ENCODE measurements at places on chromosomes 12 and 14.

DNA sequence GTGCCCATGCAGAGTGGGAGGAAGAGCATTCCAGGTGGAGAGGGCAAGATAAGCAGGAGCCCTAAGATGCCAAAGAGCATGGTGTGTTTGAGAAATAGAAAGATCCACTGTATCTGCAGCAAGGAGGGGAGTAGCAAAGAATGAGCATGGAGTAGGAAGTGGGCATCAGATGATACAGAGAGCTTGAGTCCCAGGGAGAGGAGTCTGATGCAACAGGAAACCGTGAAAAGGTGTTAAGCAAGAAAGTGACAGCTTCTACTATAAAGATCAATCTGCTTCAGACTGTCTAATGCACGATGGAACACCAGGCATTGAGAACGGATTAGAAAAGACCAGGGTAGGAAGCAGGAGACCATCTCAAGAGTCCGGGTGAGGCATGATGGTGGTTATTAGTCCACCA lies 12.3 kb upstream of the GPRC5D start:
- DNase-seq: no peak

- no peak for DNase-seq
Observed at GRCh38 chr14:68849416-68849815, 56.5 kb upstream of the ZFP36L1 start.

- DNase-seq: no peak
Observed at GRCh38 chr14:36028665-36029064, 147.9 kb downstream of the PTCSC3 start.

GRCh38 chr14:63174760-63175191 lies 29.5 kb upstream of the RHOJ start:
- DNase-seq: no peak

DNA sequence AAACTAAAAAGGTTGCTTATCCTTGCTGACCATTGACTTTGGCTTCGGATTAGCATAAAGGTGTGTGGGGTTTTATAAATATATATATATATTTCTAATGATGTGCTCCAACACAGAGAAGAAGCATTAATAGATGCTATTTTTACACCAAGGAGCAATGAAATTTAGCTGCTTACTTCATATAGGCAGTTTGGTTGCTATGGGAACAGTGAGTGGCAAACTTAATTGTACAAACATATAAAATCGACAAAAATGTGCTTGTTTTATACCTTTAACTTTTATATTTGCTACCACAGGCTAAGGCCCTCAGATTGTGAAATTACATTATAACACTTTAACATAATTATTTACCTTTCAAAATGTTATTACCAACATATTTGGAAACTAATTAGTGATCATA lies 303.4 kb downstream of the SEC23A start:
- no peak for DNase-seq

DNA sequence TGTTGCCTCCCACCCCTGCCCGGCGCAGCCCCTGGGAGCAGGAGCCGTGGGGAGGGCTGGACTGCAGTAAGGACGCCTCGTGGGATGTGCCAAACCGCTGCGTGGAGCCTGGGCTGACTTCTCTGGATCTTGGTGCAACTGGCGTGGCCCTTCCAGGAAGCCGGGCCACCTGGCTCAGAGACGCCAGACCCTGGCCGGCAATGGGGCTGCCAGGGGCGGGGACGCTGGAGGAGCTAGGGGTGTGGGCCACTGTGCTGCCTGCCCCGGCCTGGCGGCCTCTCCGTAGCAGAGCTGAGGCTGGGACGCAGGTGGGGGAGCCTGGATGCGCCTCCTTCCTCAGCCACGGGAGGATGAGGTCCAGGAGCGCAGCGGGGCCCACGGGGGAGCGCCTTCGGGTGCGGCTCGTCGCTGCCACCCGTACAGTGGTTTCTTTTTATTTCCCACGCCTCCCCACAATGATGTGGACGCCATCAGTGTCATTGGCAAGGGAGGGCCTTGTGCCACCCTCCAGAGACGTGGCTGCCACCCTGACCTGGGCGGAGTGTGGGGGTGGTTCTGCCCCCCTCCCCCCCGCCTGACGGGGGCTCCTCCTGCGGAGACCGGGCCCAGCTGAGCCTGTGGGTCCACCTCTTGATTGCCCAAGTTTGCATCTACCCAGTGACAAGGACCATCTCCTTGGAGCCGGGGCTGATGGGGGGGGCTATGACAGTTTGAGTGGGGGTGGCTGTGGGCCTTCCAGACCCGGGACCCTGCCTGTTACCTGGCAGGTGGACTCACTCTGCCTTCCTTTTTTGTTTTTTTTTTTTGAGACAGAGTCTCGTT lies 11.3 kb downstream of the DDX51 start:
- DNase-seq: no peak

GRCh38 chr14:65255583-65256461 lies 153.5 kb upstream of the MAX start:
- no peak for DNase-seq

GRCh38 chr14:85217412-85217811 lies 312.5 kb upstream of the FLRT2 start:
- no peak for DNase-seq

DNA sequence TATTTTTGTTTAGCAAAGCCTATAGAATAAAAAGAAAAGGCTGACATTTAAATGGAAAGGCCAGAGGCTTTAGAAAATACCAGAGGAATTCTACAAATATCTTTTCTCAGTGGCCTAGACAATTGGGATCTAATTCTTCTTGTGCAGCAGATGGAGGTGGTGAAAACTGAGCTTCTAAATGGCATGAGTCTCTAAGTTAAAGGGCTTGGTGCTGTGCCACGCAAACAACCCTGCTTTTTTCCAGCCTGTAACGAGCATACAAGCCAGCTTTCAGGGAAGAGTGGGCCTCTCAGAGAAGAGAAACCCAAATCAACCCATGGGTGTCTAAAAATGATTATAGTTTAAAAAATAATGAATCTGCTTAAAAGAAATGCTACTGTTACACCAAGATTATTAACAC lies 237.9 kb upstream of the NAV3 start:
- DNase-seq: no peak

DNA sequence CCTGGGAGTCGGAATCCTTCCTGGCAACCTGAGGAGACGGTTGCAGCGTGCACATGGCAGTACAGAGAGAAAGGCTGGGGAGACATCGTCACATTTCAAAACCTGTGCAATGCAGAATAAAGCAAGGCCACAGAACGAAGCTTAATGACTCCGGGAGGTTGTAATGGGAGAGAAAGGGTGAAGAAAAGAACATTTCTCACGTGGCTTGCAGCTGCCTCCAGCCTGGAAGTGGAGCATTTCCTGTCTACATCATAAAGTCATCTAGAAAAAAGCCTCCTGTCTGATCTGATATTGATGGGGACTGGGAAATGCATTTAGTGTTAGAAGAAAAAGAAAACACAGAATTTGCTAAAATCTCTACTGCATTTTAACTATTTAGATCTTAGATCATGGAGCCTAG lies 209.3 kb downstream of the TMEM132C start:
- DNase-seq: no peak

DNA sequence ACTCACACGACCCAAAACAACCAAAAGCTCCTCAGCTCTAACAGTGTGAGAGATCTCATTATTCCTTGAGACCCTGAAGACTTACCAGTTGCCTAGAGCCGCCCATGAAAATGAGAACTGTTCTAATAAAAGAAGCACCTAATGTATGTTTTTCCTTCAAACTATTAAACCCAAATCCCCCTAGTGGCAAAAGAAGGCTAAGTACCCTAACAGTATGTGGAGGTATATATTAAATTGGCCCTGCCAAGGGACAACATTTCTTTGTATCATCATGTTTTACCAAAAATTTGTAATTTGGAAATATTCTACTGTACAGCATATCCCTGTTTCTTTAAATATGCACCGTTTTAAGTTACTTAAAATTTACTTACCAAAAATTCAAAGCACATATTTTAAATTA lies 38.0 kb upstream of the PPFIA2 start:
- no peak for DNase-seq

GRCh38 chr12:121511916-121512315 lies 68.9 kb downstream of the KDM2B start:
- no peak for DNase-seq

DNA sequence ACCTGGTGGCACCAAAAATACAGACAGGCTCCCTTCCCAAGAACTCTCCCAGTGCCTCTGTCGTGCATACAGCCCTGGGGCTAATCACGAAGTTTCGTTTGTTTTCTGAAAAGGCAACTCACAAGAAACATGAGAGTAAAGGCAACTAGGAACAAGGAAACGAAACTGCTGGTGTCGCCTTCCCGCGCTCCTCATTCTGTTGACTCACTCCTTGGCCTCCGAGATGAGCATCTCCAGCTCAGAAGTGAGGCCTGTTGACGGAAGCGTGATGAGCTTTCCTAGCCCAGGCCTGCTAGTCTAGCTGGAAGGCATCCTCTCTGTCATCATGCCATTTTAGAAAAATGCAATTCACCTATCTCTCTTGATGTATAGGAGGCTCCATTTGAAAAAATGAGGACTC lies 50.5 kb downstream of the TTC9 start:
- DNase-seq: no peak

- DNase-seq: no peak
Observed at GRCh38 chr12:120225852-120226640, 25.1 kb upstream of the RPLP0 start.

- DNase-seq: no peak
Observed at GRCh38 chr12:113221997-113222729, 899 bp downstream of the TPCN1 start.

DNA sequence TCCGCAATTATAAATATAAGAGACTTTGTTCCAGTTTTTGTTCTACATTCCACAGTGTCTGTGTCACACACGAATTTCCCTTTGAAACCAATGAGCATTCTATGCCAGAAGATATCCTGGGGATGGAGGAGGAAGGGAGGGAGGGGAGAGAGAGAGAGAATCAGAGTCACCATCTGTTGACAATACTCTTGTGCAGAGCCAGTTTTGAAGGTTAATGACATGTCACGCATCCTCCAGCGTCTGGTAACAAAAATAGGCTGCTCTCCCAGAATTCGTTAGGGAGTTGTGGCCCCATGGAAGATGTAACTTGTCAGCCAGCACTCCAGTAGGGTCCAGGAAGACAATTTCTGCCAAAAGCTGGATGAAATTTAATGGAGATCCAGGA lies 213.5 kb upstream of the KRR1 start:
- DNase-seq: no peak

DNA sequence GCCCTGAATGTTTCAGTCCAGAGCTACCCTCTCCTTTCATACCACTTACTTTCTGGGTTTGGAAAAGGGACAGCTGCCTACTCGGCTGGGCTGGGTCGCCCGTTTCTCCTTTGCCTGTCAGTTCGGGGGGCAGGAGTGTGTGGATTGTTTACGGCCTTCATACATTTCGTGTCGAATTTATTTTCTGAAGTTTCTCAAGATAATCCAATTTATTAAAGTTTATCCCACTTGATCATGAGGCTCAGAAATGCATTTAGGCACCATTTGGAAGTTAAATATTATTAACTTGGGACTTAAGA lies 608 bp downstream of the ZNF410 start:
- no peak for DNase-seq

- no peak for DNase-seq
Observed at GRCh38 chr12:122523846-122524718, 2.7 kb downstream of the RSRC2 start.

- DNase-seq: no peak
Observed at GRCh38 chr14:93943052-93943451, 15.9 kb downstream of the FAM181A start.

DNA sequence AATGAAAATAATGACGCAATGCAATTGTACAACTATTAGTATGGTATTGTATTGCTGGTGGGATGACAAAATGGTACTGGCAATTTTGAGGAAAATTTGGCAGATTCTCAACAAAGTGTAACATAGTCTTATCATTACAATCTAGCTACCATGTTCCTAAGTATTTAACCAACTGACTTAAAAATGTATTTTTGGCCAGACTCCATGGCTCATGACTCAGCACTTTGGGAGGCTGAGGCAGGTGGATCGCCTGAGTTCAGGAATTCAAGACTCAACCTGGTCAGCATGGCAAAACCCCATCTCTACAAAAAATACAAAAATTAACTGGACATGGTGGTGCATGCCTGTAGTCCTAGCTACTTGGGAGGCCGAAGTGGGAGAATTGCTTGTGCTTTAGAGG lies 1409.5 kb downstream of the AACS start:
- DNase-seq: no peak

GRCh38 chr14:56608689-56609088 lies 29.1 kb downstream of the TMEM260 start:
- DNase-seq: no peak

DNA sequence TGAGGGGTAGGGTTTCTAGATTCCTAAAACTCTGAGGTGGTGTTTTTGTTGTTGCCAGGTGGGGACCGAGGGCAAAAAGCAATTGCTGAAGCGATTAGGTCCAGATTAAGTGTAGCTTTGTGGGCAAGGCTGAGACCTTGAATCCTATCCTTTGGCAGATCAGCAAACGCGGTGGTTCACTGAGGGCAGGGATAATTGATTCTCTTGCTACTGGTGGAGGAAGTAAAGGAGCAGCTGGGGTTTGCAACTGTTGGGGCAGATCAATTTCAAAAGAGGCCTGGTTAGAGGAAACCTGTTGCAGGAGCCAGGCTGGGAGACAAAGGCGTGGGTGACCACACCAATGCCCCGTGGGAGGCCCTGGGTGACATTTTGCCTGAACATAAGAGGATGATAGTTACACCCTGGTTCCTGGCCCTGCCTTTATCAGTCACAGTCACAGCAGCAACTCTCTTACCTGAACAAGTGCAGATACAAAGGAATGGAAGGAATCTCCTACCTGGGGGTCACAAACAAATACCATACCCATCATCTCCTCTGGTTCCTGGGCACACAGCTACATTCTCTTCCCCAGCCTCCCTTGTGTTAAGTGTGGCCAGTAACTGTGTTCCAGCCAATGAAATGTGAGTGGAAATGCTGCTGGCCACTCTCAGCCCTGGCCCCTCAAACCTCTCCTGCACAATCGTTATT lies 43.3 kb upstream of the RASSF3 start:
- no peak for DNase-seq

GRCh38 chr12:113759135-113759534 lies 207.0 kb downstream of the RBM19 start:
- DNase-seq: no peak

GRCh38 chr12:112901271-112901670 lies 5.5 kb upstream of the OAS1 start:
- no peak for DNase-seq

DNA sequence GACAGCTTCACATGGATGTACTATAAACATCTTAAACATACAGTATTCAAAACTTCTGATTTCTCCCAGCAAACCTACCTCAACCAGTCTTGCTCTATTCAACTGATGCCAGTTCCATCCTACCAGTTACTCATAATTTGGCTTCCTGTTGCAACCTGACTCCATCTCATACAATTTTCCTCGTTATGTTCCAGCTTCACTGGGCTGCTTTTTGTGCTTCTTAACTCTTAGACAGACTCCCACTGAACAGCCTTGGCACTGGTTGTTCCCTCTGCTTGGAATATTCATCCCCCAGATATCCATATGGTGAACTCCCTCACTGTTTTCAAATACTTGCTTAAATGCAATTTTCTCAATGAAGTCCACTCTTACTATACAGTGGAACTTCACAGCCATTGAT lies 249.2 kb downstream of the AEBP2 start:
- no peak for DNase-seq

DNA sequence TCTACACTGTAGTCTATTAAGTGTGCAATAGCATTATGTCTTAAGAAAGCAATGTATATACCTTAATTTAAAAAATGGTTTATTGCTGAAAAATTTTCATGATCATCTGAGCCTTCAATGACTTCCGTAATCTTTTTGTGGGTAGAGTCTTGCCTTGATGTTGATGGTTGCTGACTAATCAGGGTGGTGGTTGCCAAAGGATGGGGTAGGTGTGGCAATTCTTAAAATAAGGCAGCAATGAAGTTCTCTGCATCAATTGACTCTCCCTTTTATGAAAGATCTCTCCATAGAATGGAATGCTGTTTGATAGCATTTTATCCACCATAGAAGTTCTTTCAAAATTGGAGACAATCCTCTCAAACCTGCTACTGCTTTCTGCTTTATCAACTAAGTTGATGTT lies 41.1 kb downstream of the BBS10 start:
- no peak for DNase-seq
